ENCODE measurements at places on chromosomes 6 and 20.

DNA sequence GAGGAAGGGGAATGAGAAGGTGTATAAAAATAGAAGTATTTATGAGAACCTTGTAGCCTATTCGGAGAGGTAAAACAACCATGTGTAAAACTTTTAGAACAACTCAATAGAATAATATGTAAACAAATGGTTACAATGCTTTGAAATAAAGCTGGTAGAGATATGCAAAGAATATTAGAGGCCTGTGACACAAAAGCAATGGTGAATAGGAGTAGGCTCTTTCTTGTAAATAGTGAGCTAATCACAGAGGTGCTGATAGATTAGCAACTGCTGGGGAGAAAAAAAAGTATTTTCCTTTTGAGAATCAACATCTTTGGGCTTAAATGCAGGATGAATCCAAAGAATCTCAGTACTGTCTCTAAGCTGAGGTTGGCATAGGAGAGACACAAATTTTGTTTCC, 7.0 kb downstream of the TMEM200A start:
- DNase-seq = no peak

DNA sequence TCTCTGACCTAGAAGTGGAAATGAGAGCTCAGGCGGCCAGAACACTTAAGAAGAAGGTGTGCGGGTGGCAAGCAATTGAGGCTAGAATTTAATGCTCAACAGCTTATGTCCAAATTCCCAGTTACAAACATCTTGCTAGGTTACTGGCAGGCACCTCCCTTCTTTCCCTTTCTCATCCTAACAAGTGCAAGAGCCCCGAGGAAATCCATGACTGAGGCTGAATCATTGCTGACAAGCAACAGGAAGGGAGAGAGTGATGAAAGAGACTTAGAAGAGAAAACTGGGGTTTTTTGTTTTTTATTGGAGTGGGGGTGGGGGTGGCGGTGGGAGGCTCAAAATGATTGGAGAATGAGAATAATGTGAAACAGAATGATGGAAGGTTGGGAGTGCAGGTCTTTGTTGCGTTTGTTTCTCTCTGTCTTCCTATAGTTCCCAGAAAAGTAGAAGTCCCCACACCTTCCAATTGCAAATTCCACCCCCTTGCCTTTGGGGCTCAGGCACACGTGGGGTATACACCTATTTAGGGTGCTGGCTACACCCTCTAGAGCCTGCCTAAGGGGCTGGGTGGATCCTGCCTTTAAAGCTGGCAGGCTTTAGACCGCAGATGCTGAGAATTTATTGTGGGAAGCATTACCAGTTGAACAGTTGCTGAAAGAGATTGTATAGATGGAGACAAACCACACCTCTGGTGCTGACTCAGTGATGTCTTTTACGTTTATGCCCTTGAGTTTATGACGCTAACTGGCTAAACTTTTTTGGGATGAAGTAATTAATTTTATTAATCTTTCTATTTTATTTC, 1.4 kb downstream of the FAM83B start:
- DNase-seq = no peak

GRCh38 chr6:45613656-45614055, 235.9 kb upstream of the SUPT3H start:
- DNase-seq = no peak

DNA sequence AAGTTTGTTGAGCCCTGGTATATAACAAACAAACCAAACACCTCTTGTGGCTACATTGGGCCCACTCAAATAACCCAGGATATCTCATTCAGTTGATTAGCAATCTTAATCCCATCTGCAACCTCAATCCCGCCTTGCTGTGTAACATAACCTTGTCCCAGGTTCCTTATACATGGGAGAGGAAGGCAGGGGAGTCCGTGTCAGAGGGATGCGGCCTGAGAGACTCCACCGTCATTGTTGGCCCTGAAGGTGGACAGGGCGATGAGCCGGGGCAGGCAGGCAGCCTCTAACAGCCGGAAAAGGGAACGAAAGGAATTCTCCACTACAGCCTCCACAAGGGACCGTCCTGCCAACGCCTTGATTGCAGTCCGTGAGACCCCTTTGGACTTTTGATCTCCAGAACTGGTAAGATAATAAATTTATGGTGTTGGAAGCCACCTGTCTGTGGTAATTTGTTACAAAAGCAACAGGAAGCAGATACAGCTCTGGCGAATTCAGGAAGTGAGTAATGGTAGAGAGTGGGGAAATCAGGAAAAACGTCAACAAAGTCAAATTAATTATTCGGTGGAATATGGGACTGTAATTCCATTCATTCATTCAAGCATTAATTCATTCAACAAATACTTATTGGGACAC, 124.5 kb upstream of the SALL4 start:
- no peak for DNase-seq

- no peak for DNase-seq
These were observed 589.1 kb downstream of the EYS start for GRCh38 chr6:65117817-65118409.

- no peak for DNase-seq
These were observed 46.9 kb upstream of the SPACA1 start for GRCh38 chr6:88000713-88001112.

Data from A549 (cell line).